ENCODE measurements at places on chromosomes 1 and 21.
A peak's percentile ranks its signal among the peaks of the same experiment; 100 is the strongest.

DNA sequence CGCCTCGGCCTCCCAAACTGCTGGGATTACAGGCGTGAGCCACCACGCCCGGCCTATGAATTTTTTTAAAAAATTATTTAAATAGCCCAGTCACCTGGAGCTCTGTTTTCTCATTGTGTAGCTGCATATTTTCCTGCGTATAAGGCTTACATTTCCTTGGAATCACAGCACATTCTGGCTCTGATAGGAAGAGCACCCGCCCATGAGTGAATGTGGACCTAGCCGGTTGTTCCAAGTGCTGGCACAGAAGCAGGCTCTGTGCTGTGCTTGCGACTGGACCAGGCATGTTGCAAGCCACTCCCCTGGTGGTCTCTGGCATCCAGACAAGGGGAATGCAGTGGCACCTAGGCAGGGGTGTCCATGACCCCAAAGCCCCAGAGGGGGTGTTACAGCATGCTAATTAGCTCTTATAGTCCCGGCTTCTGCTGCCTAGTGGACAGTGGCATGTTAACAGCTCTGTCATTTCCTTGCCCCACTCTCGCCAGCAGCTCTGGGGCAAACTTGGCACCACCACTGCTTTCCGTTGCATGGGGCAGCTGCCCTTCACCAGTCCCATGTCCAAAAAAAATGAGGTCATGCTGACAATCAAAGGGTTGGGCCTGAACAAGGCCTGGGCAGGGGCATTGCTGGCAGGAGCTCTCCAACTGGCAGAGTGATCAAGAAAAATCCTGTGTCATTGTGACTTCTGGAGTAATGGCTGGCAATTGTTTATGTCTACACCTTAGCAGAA, 5.2 kb upstream of the VTCN1 start:
- DNase-seq: no peak

- no peak for DNase-seq
Measured at GRCh38 chr1:164771619-164772361, 212.8 kb downstream of the PBX1 start.

GRCh38 chr21:26748066-26748465, 97.1 kb downstream of the ADAMTS1 start:
- no peak for DNase-seq

- no peak for DNase-seq
Measured at GRCh38 chr1:29569971-29570634, 333.8 kb downstream of the PTPRU start.

- peak; percentile 44 for DNase-seq
Measured at GRCh38 chr1:30782361-30783255, 25.0 kb upstream of the LAPTM5 start.

- DNase-seq: no peak
Measured at GRCh38 chr1:33429856-33430691, 821 bp downstream of the PHC2 start.

- no peak for DNase-seq
Measured at GRCh38 chr21:36433059-36433709, 46.7 kb downstream of the CLDN14 start.

- no peak for DNase-seq
Measured at GRCh38 chr1:32112806-32113375, 5.0 kb downstream of the KPNA6 start.

- no peak for DNase-seq
Measured at GRCh38 chr21:25422610-25423608, 184.4 kb downstream of the MRPL39 start.

- DNase-seq: no peak
Measured at GRCh38 chr1:30684259-30684658, 39.1 kb downstream of the MATN1 start.

DNA sequence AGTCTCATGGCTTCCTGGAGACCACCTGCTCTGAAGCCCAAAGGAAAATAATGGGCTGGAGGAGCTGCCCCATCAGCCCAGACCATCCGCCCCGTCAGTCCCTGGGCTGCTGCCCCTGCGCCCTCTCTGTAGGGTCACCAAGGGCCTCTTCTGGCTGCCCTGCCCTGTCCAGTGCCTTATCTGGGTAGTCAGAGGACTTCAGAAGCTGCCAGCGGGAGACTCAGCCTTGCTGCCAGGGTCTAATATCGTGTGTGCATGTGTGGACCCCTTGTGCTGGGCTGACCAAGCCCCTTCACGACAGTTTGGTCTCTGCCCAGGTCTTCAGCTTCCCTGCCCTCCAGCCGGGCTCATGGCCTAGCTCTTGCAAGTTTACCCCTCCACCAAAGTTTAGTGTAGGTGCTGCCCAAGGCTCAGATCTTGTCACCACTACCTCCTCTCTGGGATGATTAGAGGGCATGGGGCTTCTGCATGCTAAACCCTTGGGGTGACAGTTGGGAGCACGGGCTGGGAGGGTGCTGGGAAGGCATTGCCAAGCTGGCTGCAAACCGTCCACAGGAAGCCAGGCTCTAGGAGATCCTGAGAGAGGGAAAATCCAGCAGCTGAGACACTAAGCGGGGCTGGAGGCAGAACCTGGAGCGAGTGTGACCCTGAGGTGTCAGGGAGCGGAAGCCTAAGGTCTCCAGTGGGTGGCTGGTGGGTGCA, 20.6 kb downstream of the NENF start:
- DNase-seq: no peak

- DNase-seq: no peak
Measured at GRCh38 chr1:226779561-226779960, 40.5 kb upstream of the ITPKB start.

DNA sequence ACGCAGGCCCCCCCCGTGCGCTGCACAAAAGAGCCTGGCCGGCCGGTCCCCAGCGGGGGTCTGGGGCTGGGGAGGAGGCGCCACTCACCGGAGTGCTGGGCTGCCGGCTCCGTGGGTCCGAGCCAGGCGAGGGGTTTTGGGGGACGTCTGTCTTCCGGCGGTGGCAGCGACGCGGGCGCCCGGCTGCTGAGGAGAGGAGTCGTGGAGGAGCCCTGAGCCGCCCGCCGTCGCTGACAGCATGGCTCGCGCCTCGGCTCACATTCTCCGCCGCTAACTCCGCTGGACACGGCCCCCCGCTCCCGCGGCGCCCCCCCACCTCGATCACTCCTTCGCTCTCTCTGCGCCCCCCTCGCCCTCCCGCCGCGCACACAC, 649 bp downstream of the AHDC1 start:
- peak; percentile 21 for DNase-seq

DNA sequence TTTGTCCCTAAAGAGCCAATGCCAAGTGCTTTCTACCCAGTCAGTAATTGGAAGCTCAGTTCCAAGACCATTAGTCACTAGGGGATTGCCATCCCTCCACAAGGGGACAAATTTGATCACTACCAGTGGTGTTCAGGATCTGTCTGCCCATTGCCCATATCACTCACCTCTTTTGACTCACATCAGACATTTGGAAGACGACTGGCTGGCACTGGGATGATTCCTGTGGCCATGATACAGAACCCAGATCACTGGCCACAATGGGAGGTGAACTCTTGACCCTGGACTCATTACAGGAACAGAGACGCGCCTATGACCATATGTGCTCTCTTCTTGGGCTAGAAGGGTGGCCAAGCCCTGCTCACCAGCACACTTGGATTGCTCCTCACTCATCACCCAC, 71.0 kb downstream of the COLGALT2 start:
- no peak for DNase-seq

DNA sequence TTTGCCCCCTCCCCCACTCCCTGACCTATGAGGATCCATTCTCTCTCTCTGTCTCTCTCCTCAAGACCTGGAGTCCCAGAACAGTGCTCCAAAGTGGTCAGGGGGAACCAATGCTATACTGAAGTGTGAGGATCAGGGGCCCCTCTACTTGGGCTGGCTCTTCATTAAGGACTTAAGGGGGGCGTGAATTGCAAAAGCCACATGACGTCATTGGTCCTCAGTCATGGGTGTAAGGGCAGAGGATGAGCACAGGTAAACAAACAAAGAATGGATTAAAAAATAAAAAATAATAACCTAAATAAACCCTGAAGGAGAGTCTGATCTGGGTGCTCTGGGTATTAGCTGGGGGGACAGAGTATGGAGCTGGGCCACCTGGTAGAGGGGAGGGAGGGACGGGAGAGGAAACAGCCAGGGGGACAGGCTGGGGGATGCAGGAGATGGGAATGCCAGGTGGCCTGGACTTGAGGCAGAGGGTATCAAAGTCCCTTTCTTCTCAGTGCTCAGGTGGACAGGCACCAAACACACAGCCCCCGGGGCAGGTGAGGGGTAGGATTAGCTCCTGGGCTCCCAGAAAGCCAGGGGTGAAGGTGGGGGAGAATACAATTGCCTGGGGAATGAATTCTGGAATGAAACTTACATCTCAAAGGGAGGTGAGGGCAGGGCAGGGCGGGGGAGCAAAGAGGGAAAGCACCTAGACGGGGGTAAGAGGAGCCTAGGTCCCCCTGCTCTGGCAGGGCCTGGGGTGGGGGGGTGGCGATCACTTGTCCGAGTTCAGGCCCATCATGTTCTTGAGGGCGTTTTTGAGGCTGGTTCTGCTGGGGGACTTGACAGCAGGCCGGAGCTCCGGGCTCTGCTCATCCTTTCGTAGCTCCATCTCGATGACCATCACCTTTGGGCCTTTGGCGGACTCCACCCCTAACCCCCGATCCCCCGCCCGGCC, 4.6 kb downstream of the MPZ start:
- DNase-seq: no peak

DNA sequence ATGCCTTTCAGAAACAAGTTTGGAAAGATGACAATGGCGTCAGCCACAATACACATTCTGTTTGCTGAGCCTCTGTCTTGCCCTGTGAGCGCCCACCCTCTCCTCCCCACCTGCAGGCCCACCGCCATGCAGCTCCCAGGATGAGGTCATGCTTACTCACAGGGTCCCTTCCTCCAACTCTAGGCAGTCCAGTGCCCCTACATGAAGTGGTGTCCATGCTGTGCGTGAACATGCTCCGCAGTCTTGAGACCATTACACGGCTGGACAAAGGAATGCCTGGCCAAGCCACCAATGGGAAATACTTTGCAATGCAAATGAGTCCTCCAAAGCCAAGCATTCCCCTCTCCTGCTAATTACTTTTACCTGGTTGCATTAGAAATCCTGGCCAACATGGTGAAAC, 92.2 kb downstream of the CD58 start:
- no peak for DNase-seq

- DNase-seq: no peak
Measured at GRCh38 chr21:46119144-46119636, 21.3 kb downstream of the COL6A2 start.

DNA sequence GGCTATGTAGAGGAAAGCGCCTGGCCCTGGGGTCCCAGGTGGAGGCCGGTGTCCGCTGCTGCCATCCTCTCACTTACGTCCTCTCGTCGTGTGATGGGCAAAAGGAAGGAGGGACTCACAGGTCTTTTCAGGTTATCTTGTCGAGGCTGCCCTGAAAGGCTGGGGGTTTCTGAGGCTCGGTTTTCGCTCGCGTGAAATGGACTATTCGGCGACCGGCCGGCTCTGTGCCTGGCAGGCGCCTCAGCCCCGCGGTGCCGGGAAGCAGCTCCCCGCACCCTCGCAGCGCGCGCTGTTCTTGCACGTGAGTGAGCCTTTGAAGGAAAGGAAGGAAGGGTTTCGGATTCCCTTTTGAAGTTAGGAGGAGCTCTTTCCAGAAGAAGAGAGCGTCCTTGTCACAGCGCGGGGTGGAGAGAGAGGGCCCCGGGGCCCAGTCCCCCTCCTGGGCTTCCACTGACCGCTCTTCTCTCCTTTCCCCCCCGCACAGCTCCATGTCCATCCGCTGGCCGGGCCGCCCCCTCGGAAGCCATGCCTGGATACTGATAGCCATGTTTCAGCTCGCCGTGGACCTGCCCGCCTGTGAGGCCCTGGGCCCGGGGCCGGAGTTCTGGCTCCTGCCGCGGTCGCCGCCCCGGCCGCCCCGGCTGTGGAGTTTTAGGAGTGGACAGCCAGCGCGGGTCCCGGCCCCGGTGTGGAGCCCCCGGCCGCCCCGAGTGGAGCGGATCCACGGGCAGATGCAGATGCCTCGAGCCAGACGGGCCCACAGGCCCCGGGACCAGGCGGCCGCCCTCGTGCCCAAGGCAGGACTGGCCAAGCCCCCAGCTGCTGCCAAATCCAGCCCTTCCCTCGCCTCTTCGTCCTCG, 57.2 kb downstream of the AJAP1 start:
- no peak for DNase-seq

DNA sequence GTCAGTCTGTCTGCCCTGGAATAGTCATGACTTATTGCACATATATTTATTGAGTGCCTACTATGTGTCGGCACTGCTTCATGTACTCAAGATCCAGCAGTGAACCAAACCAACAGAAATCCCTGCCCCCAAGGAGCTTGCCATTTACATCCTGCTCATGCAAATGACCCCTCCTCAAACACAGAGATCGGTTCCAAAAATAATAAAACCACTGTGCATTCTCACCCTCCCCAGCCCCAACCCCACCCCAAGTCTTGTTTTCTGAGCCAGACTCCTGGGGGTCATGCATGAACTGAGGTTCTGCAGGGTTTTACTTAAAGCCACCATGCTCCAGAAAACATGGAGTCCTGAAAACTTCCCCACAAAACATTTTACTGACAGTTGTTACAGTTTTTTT, 61.9 kb downstream of the KIAA0040 start:
- no peak for DNase-seq

GRCh38 chr1:200960948-200961340, 62.6 kb downstream of the KIF21B start:
- DNase-seq: no peak

DNA sequence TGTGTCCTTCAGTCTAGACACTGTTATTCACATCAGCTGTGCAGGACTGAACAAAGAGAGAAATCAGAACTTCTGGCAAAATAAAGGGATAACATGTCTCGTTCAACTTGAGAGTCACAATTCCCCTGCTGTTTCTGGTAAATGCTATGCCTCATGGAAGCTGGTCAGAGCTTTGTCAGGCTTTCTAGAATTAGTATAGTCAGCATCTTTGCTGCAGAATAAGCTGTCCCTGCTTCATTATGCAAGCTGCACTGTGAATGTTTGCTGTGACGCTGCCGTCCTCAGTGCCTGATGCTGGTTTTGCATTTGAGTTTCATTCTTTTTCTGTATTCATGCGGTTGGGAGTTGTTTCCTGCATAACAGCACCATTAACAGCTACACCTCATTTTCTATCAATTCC, 96.4 kb upstream of the KCNJ6 start:
- DNase-seq: no peak

DNA sequence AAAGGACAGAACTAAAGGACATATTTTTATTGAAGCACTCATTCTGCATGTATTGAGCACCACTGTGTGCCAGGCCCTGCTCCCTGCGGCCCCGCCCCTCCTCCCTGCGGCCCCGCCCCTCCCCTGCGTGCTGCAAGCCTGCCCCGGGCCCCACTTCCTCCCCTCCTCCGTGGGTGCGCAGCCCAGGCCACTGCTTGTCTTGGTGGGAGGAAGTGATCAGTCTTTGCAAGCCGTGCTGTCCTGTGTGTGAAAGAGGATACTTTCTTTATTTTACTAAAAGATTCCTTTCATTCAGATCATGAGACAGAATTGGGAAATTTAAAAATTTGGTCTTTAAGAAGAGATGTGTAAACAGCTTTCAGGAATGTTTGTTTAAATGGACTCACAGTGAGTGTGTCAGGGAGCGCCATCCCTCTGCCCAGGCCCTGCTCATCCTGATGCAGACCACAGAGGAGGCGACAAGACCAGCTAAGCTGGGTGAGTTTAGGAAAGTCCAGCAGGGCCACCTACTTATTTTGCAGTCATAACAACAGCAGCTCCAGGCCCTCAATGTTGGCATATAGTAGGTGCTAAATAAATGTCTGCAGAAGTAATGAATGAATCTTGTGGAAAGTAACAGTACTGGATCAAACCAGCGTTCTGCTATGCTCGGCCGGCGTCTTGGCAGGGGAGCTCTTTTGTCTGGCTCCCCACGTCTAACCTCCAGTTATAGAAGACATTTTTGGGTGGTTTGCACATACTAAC, 88.3 kb upstream of the SELENON start:
- DNase-seq: peak; percentile 22

- peak; percentile 12 for DNase-seq
Measured at GRCh38 chr1:11680270-11681070, 478 bp downstream of the MAD2L2 start.

GRCh38 chr1:212703991-212704564, 4.4 kb upstream of the BATF3 start:
- DNase-seq: no peak

Measured in stimulated activated CD4-positive, alpha-beta T cell treated with anti-CD3 and anti-CD28 coated beads, Interleukin-15, amount 100 ng/mL, for 1 hour (primary cell).